ENCODE measurements at places on chromosomes 1 and 21. TPM values are rescaled to one million over a fixed set of nuclear protein-coding genes. Genes with fewer than 3 reads are reported as not detected.

The IL20 gene
- not detected for polyA plus RNA-seq

The CD164L2 gene
- not detected for polyA plus RNA-seq

The PIK3R3 gene
- 0.24 TPM for polyA plus RNA-seq

The GPR3 gene
- polyA plus RNA-seq, result 0.16 TPM

The AMY2B gene
- 2.7 TPM for polyA plus RNA-seq

The SPRR2F gene
- not detected for polyA plus RNA-seq

The OR2T8 gene
- not detected for polyA plus RNA-seq

The SAMD11 gene
- not detected for polyA plus RNA-seq

The LINGO4 gene
- polyA plus RNA-seq, result not detected

The SLC9C2 gene
- polyA plus RNA-seq, result not detected

The PBX1 gene
- 0.34 TPM for polyA plus RNA-seq

Data from IgD-negative memory B cell (primary cell).